ENCODE measurements at places on chromosomes 16 and 17. TPM values are rescaled to one million over a fixed set of nuclear protein-coding genes. Genes with fewer than 3 reads are reported as not detected.

Gene SLC12A3
- not detected for total RNA-seq

Gene SRSF1
- 371 TPM for total RNA-seq

Gene ZG16B
- 0.16 TPM for total RNA-seq

Gene PRDM7
- total RNA-seq: not detected

Gene CCL3
- total RNA-seq: not detected

Gene KRTAP4-7
- not detected for total RNA-seq

Gene PDILT
- total RNA-seq: not detected

Gene PLA2G10
- total RNA-seq: not detected

Gene EPX
- not detected for total RNA-seq

All from bronchial smooth muscle cell (primary cell).